ENCODE measurements at places on chromosomes 3 and 15. TPM values are rescaled to one million over a fixed set of nuclear protein-coding genes. Genes with fewer than 3 reads are reported as not detected.

DNA sequence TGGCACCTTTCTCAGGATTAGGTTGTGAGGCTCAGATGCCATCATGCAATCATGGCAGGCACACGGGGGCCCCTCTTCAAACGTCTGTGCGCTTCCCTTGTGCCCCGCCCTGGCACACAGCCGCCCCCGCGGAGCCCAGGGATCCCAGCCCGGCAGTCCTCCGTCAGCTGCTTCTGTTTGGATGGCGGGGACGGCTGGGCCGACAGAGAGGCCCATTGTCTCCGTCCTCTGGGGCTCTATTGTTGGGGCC lies 849 bp upstream of the HDAC11 start:
- H3K36me3 ChIP-seq, result no peaks in the 10 kb centered on the region
- no peak for DNase-seq
- H3K4me1 ChIP-seq, result peaks cover 28% of the 10 kb centered on the region
- H3K27me3 ChIP-seq, result peaks cover 9% of the 10 kb centered on the region
- peak overlapping the region; percentile 75 for H3K27ac ChIP-seq

The CLDN18 gene
- total RNA-seq, result not detected

- peaks cover 6% of the 10 kb centered on the region for H3K36me3 ChIP-seq
- peaks cover 10% of the 10 kb centered on the region for H3K4me1 ChIP-seq
- no peaks in the 10 kb centered on the region for H3K27me3 ChIP-seq
- H3K27ac ChIP-seq, result no peak overlapping the region
- no peak for DNase-seq
- H3K4me3 ChIP-seq, result no peak overlapping the region
These were observed 33.1 kb downstream of the CDC25A start for GRCh38 chr3:48155122-48155521.

DNA sequence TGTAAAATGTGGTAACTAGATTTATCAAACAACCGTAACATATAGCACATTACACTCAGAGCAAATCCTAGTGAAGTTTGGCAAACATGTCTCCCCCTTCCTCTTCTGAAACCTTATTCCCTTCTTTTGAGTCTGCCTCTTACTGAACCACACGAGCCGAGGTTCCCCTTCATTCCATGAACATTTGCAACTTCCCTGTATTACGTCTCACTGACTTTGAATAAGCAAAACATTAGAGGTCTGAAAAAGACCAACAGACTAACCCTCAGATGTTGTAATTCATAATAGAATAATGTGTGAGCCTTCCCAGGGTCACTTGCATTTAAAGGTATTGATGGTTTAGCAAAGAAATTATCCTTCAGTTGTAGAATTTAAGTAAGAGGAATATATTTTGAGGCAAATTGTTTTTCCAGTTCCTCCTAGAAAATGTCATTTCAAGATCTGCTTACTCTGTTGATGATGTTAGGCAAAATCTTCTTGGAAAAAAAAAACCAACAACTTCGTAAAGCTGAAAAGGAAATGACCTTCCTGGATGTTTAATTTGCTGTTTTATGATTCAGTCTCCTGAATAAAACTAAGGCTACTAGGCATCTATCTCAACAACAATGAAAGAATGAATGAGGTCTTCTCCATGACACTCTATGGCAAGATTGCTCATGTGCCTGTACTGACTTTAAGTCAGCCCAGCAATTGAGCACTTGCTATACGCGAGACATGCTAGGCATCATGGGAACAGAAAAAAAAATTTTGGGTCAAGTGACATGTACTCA lies 296.9 kb upstream of the NECTIN3 start:
- no peaks in the 10 kb centered on the region for H3K27me3 ChIP-seq
- no peaks in the 10 kb centered on the region for H3K36me3 ChIP-seq
- no peak for DNase-seq

GRCh38 chr3:197667968-197668367 lies 68.7 kb downstream of the RUBCN start:
- peaks cover 16% of the 10 kb centered on the region for H3K36me3 ChIP-seq
- no peak overlapping the region for H3K27ac ChIP-seq
- H3K4me3 ChIP-seq, result no peak overlapping the region
- H3K4me1 ChIP-seq, result no peaks in the 10 kb centered on the region

The DAZL gene
- total RNA-seq, result not detected

The HESX1 gene
- 1.3 TPM for total RNA-seq

DNA sequence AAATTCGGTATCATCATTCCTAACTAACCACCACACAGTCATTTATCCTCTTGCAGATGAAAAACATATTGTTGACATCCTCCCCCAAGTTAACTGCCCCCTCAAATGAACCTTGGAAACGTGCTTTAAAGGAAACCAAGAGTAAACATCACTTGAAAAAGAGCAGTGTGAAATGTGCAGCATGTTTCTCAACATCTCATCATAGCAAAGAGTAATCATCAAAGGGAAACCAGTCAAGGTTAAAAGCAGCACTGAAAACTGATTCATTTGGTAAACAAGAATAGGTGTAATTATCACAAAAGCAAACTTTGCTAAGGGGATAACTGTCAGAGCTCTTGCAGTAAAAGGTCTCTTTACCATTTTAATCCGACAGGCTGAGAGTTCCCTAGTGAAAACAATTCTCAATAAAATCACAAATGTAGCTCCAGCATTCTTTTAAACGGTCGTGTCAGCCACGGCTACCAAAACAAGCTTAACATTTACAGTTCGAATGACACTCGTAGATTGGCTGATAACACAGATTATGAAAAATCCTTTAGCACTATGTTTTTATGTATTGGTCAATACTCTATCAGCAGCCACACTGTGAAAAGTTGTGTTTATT lies 461.0 kb downstream of the GBE1 start:
- H3K27me3 ChIP-seq, result no peaks in the 10 kb centered on the region
- H3K27ac ChIP-seq, result no peak overlapping the region
- no peaks in the 10 kb centered on the region for H3K4me1 ChIP-seq
- H3K36me3 ChIP-seq, result no peaks in the 10 kb centered on the region

- H3K27ac ChIP-seq, result no peak overlapping the region
- no peak overlapping the region for H3K4me3 ChIP-seq
- peaks cover 1% of the 10 kb centered on the region for H3K27me3 ChIP-seq
- no peaks in the 10 kb centered on the region for H3K36me3 ChIP-seq
These were observed 682.1 kb upstream of the CFAP20DC start for GRCh38 chr3:59731943-59732342.

The FOXB1 gene
- not detected for total RNA-seq

The NUSAP1 gene
- total RNA-seq, result 27.4 TPM

The FMN1 gene
- total RNA-seq, result 5.8 TPM

- peaks cover 26% of the 10 kb centered on the region for H3K4me1 ChIP-seq
- H3K36me3 ChIP-seq, result peaks cover 12% of the 10 kb centered on the region
- H3K27ac ChIP-seq, result peak overlapping the region; percentile 90
- H3K27me3 ChIP-seq, result no peaks in the 10 kb centered on the region
- H3K4me3 ChIP-seq, result peak overlapping the region; percentile 89
These were observed 1.1 kb downstream of the ADPGK start for GRCh38 chr15:72782274-72783003.

DNA sequence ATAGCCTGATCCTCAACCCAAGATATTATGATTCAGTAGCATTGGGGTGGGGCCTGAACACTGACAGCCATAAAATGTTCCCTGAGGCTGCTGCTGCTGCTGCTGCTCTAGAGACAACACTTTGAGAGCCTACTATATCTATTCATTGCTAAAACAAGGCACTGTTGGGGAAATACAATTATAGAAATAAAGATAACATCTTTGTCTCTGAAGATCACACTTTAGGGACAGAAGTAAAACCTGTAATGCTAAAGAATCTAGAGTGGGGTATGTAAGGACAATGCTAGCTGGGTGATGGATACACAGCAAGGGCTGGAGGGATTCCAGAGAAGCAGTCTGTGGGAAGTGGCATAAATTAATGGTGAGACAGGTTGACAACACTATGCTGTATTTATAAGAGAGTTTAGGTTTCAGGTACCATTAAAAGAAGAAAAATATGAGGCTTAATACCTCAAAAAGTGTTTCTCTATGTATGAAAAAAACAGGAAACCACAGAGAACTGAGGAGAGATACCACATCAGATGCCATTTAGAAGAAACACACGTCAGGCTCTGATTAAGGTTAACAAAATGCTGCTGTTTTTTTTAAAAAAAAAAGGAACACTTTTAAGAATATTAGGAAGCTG lies 115.9 kb downstream of the CBLB start:
- H3K27me3 ChIP-seq, result no peaks in the 10 kb centered on the region
- peaks cover 19% of the 10 kb centered on the region for H3K36me3 ChIP-seq
- H3K27ac ChIP-seq, result peak overlapping the region; percentile 48
- peaks cover 16% of the 10 kb centered on the region for H3K4me1 ChIP-seq
- H3K4me3 ChIP-seq, result no peak overlapping the region

Data from osteocyte (in vitro differentiated cells).